ENCODE measurements at places on chromosomes 16 and 17.

GRCh38 chr17:49576088-49576916 lies 631 bp downstream of the NXPH3 start:
- peak overlapping the region; percentile 86 for H3K4me3 ChIP-seq
- DNase-seq, result no peak
- no peaks in the 10 kb centered on the region for H3K36me3 ChIP-seq
- H3K27me3 ChIP-seq, result peaks cover 54% of the 10 kb centered on the region

DNA sequence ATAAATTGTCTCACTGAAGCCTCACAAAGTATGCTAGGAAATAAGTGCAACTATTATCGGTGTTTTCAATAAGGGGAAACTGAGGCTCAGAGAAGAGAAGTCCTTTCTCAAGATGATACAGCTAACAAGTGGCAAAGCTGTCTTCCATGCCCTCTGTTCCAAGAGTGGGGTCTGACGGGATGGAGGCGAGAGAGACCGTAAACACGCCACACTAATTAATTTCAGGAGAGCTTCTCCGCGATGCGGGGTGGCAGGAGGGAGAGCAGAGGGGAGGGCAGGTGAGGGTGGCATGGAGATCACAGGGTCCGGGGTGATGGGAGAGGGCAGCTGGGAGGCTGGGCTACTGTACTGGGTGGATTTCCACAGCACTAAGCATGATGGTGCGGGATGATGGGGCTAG lies 80.3 kb downstream of the MYH11 start:
- DNase-seq, result no peak
- H3K36me3 ChIP-seq, result no peaks in the 10 kb centered on the region
- no peaks in the 10 kb centered on the region for H3K4me1 ChIP-seq
- H3K4me3 ChIP-seq, result no peak overlapping the region

GRCh38 chr16:8795818-8796217 lies 1.6 kb downstream of the TMEM186 start:
- peaks cover 49% of the 10 kb centered on the region for H3K4me1 ChIP-seq
- no peaks in the 10 kb centered on the region for H3K27me3 ChIP-seq
- no peak overlapping the region for H3K27ac ChIP-seq

GRCh38 chr17:47707056-47707804 lies 13.3 kb downstream of the TBKBP1 start:
- no peak for DNase-seq
- H3K36me3 ChIP-seq, result no peaks in the 10 kb centered on the region
- peaks cover 72% of the 10 kb centered on the region for H3K4me1 ChIP-seq
- H3K4me3 ChIP-seq, result peak overlapping the region; percentile 79

- DNase-seq, result no peak
- H3K27ac ChIP-seq, result no peak overlapping the region
- no peaks in the 10 kb centered on the region for H3K27me3 ChIP-seq
- H3K36me3 ChIP-seq, result no peaks in the 10 kb centered on the region
These were observed 363.4 kb downstream of the CDH13 start for GRCh38 chr16:82990155-82990554.

- no peak for DNase-seq
- H3K27ac ChIP-seq, result no peak overlapping the region
- H3K27me3 ChIP-seq, result no peaks in the 10 kb centered on the region
- no peak overlapping the region for H3K4me3 ChIP-seq
- no peaks in the 10 kb centered on the region for H3K36me3 ChIP-seq
These were observed 9.3 kb downstream of the PLXDC1 start for GRCh38 chr17:39141915-39142664.

GRCh38 chr16:14309906-14310305 lies 238.8 kb downstream of the MRTFB start:
- peak overlapping the region; percentile 67 for H3K4me3 ChIP-seq
- no peak for DNase-seq
- no peaks in the 10 kb centered on the region for H3K36me3 ChIP-seq
- peaks cover 47% of the 10 kb centered on the region for H3K4me1 ChIP-seq
- peaks cover 7% of the 10 kb centered on the region for H3K27me3 ChIP-seq

- no peak overlapping the region for H3K4me3 ChIP-seq
- no peaks in the 10 kb centered on the region for H3K36me3 ChIP-seq
- no peaks in the 10 kb centered on the region for H3K27me3 ChIP-seq
- H3K4me1 ChIP-seq, result peaks cover 19% of the 10 kb centered on the region
- H3K27ac ChIP-seq, result no peak overlapping the region
These were observed 12.8 kb downstream of the PIMREG start for GRCh38 chr17:6456914-6457687.

- DNase-seq, result no peak
- no peak overlapping the region for H3K4me3 ChIP-seq
- H3K27me3 ChIP-seq, result peaks cover 24% of the 10 kb centered on the region
- H3K36me3 ChIP-seq, result no peaks in the 10 kb centered on the region
- H3K4me1 ChIP-seq, result peaks cover 19% of the 10 kb centered on the region
- no peak overlapping the region for H3K27ac ChIP-seq
These were observed 11.9 kb upstream of the CD300E start for GRCh38 chr17:74635418-74635817.

DNA sequence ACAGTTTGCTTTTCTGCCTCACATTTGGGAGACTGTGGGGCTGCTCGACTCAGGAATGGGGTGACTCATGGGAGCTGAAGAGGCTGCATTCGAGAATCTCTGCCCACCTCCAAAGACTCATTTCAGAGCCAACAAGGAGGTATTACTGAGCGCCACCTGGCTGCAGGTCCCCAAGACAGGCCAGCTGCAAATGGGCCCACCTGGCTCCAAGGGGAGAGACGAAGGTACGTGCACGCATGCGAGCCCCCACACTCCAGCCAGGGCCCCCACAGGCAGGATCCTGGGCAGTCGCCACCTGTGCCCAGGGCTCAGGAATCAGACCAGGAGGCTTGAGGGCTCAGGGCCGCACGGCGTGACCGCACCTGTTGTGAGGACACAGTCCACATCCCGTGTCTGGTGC lies 6.0 kb downstream of the HAGHL start:
- H3K27me3 ChIP-seq, result no peaks in the 10 kb centered on the region
- H3K27ac ChIP-seq, result no peak overlapping the region
- no peak for DNase-seq
- H3K4me3 ChIP-seq, result no peak overlapping the region
- peaks cover 29% of the 10 kb centered on the region for H3K4me1 ChIP-seq

DNA sequence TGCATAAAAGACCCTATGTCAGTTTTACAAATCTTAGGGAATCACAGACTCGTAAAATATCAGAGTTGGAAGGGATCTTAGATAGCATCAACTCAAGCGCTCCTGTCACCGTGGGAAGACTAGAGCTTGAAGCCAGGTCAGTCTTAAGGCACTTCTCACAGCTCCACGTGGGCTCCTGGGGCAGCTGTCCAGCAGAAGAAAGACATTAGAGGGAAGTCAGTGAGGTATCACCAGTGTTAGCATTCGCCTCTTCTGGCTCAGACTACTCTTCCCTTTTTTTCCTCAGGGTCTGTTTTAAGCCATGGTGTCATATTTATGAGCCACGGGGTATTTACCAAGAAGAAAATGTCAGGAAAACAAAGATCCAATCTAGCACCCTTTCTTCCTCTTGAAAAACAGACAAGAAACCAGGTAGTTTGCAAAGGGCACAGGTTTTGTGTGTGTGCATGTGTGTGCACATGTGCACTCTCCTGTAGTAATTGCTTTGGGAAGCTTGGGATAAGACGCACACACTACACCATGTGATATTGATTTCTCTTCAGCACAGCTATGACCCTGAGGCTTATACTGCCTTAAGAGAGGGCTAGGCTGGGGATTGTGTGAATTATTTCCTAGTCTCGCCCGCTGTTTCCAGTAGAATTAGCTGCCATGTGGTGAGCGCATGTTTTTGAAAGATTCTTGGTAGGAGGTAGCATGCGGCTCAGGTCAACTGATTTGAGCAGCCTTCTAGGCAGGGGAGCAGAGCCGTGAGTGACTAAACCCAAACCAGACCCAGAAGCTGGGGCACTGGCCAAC lies 61.0 kb upstream of the ELAC2 start:
- peaks cover 10% of the 10 kb centered on the region for H3K27me3 ChIP-seq
- no peak overlapping the region for H3K4me3 ChIP-seq
- no peaks in the 10 kb centered on the region for H3K4me1 ChIP-seq
- no peak for DNase-seq
- no peak overlapping the region for H3K27ac ChIP-seq
- H3K36me3 ChIP-seq, result no peaks in the 10 kb centered on the region

- H3K36me3 ChIP-seq, result no peaks in the 10 kb centered on the region
- no peak overlapping the region for H3K4me3 ChIP-seq
- H3K27me3 ChIP-seq, result peaks cover 13% of the 10 kb centered on the region
- H3K27ac ChIP-seq, result no peak overlapping the region
- DNase-seq, result no peak
These were observed 190.9 kb upstream of the GSE1 start for GRCh38 chr16:85422196-85422631.

GRCh38 chr17:47801906-47802305 lies 19.7 kb downstream of the OSBPL7 start:
- no peaks in the 10 kb centered on the region for H3K27me3 ChIP-seq
- no peak overlapping the region for H3K4me3 ChIP-seq
- no peak for DNase-seq
- no peaks in the 10 kb centered on the region for H3K36me3 ChIP-seq
- H3K4me1 ChIP-seq, result peaks cover 4% of the 10 kb centered on the region

GRCh38 chr17:43779145-43780125 lies 658 bp upstream of the DUSP3 start:
- no peaks in the 10 kb centered on the region for H3K36me3 ChIP-seq
- H3K27ac ChIP-seq, result no peak overlapping the region
- H3K27me3 ChIP-seq, result peaks cover 36% of the 10 kb centered on the region
- peak overlapping the region; percentile 85 for H3K4me3 ChIP-seq
- peaks cover 8% of the 10 kb centered on the region for H3K4me1 ChIP-seq

DNA sequence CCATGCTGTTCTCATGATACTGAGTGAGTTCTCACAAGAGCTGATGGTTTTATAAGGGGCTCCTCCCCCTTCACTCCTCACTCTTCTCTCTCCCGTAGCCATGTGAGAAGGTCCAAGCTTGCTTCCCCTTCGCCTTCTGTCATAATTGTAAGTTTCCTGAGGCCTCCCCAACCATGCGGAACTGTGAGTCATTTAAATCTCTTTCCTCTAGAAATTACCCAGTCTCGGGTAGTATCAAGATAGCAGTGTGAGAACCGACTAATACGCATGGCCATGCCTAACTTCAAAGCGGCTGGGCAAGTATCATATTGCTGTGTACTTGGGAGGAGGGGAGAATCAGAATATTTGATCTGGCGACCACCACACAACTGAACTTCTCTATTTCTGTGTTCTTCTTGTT lies 88.3 kb downstream of the PRKCB start:
- DNase-seq, result no peak
- H3K27me3 ChIP-seq, result no peaks in the 10 kb centered on the region
- H3K27ac ChIP-seq, result no peak overlapping the region

- H3K27me3 ChIP-seq, result no peaks in the 10 kb centered on the region
- no peak for DNase-seq
- H3K27ac ChIP-seq, result no peak overlapping the region
- H3K4me3 ChIP-seq, result no peak overlapping the region
These were observed 401.0 kb downstream of the HS3ST3B1 start for GRCh38 chr17:14701886-14702285.

- peak overlapping the region; percentile 79 for H3K27ac ChIP-seq
- H3K27me3 ChIP-seq, result no peaks in the 10 kb centered on the region
- H3K36me3 ChIP-seq, result peaks cover 8% of the 10 kb centered on the region
- H3K4me1 ChIP-seq, result peaks cover 73% of the 10 kb centered on the region
These were observed 863 bp downstream of the LIMD2 start for GRCh38 chr17:63698886-63699637.

DNA sequence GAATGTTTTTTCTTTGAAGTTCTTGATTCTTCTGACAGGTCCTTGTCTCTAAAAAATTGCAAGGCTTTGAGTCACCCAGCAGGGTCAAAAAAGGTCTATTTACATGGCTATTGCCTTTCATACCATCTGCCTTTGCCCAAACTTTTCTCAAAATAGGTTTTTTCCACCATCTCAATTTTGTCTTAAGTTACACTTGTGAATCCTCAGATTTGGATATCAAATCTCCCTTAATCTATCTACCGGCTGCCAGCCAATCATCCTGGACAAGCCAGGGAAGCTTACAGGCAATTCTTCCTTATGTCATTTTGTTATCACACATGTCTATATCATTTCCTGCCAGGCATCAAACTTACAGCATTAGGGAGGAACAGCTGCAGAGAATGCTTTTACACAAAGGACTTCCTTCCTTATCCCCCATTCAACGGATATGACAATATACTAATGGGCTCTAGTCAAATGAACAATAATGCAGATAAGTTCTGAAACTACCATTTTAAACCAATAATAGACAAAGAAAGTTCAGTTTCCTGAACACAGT lies 104.1 kb upstream of the CORO6 start:
- peak overlapping the region; percentile 51 for H3K4me3 ChIP-seq
- H3K27ac ChIP-seq, result peak overlapping the region; percentile 66
- H3K4me1 ChIP-seq, result peaks cover 72% of the 10 kb centered on the region
- DNase-seq, result no peak
- peaks cover 9% of the 10 kb centered on the region for H3K36me3 ChIP-seq

DNA sequence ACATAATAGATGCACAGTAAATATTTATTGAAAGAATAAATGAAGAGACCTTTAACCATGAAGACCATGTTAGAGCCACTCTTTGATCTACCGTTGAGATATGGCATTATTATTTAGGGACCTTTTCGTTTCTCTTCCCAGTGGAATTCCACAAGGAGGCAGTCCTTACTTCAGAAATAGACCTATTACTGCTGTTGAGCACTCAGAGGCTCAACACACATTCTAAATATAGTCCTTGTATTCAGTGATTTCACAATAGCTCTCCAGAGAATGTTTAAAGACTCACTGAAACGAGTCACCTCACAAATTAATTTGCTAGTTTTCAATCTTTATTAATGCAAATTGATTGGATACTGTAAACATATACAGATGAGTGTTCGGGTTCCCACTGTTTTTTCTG lies 603.8 kb downstream of the CDH8 start:
- no peaks in the 10 kb centered on the region for H3K36me3 ChIP-seq
- no peak overlapping the region for H3K4me3 ChIP-seq
- H3K27me3 ChIP-seq, result no peaks in the 10 kb centered on the region
- H3K4me1 ChIP-seq, result no peaks in the 10 kb centered on the region

DNA sequence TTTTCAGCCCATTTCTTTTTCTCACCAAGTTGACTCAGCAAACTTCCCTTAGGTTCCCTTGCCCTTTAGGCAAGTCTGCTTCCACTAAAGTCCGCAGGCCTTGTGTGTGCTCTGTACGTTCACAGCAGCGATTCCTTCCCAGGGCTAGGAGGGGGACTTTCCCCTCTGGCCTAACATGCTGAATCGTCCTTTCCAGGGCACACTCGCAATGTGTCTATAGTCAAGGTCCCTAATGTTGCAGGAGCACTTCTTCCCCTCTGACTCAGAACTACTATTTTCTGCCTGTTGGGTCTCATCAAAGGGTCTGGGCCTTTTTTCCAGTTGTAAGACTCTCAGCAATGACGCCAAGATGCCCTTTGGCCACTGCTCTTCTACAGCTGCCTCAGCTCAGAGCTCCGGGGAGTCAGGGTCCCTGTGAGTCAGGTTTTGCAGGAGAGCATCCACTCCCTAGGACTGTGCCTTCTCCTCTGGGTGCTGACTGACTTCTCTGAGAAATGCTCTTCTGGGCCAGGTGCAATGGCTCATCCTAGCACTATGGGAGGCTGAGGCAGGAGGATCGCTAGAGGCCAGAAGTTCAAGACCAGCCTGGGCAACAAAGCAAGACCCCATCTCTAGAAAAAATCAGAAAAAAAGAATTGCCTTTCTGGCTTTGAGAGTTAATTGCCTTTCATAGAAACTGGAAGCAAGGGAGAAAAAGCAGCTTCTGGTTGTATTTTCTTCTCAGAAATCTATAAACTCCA lies 64.4 kb upstream of the TBX2 start:
- no peaks in the 10 kb centered on the region for H3K36me3 ChIP-seq
- no peak overlapping the region for H3K27ac ChIP-seq
- H3K4me3 ChIP-seq, result no peak overlapping the region
- no peaks in the 10 kb centered on the region for H3K27me3 ChIP-seq

All from activated T-cell treated with anti-CD3 and anti-CD28 coated beads, Interleukin-2, amount 50 U/mL, for 72 hours (primary cell).